ENCODE measurements at places on chromosomes 5 and 9.

- no peak for DNase-seq
Observed at GRCh38 chr9:87710443-87710842, 15.5 kb upstream of the CTSL start.

DNA sequence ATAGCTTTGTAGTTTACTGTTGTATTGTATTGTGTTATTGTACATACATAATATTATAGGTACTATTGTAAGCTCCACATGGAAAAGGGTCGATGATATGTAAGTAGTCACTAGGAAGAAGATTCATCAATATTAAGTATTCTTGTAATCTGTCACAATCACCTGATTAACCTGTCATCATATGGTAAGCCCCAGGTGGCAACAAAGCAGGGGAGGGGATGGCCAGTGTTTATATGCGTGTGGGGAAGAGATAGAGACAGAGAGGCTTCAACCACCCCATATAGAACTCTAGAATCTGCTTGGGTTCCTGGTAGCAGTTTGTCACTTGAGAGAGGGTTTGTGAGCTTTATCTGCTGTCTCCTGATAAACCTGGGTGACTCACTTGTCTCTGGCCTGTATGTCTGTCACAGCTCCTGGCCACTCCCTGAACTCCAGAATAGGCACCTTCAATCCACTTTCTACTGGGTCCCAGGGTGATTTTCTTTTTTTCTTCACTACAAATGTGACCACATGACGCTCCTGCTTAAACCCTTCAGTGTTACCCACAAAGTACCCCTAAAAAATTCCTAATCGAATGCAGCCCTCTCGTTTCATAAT is 48.9 kb upstream of the CPEB4 start:
- no peak for DNase-seq

GRCh38 chr9:69816735-69817134 is 3.9 kb upstream of the CFAP95 start:
- DNase-seq = no peak

- DNase-seq = no peak
Observed at GRCh38 chr9:87816036-87816435, 66.6 kb upstream of the SPATA31E1 start.

GRCh38 chr9:69433968-69434367 is 109.0 kb downstream of the ENTREP1 start:
- no peak for DNase-seq

DNA sequence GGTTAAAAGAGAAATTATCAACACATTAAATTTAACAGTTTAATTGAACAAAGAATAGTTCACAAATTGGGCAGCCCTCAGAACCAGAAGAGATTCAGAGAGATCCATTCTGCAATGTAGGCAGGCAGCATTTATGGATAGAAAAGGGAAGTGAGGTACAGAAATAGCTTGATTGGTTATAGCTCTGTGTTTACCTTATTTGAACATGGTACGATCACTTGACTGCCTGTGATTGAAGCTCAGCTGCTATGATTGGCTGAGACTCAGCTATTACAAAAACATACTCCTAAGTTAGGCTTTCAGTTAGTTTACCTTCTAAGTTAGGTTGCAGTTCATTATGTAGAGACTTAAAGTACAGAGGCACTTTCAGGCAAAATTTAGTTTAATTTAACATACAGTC is 7.3 kb downstream of the CNTRL start:
- no peak for DNase-seq

DNA sequence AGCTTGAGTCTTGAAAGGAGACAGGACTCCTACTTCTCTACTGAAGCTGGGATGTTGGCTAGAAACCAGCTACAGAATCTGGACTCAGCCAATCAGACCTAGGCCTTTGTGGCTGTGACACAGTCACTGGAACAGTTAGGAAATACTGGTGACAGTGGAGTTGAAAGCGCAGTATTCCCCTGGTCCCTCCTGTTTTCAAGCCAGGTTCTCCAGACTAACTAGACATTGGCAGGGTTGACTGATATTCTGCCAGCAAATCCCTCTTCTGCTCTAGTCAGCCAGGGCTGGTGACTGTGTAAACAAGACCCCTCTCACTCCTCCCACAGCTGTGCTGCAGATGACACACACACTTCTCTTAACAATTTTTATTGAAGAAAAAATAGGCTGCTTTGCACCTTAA is 8.7 kb downstream of the SHROOM1 start:
- no peak for DNase-seq

GRCh38 chr5:73654171-73654811 is 28.3 kb downstream of the ARHGEF28 start:
- no peak for DNase-seq

GRCh38 chr5:65815161-65815560 is 93.2 kb downstream of the NLN start:
- DNase-seq = no peak

GRCh38 chr9:69945671-69946141 is 97.9 kb upstream of the MAMDC2 start:
- DNase-seq = no peak

DNA sequence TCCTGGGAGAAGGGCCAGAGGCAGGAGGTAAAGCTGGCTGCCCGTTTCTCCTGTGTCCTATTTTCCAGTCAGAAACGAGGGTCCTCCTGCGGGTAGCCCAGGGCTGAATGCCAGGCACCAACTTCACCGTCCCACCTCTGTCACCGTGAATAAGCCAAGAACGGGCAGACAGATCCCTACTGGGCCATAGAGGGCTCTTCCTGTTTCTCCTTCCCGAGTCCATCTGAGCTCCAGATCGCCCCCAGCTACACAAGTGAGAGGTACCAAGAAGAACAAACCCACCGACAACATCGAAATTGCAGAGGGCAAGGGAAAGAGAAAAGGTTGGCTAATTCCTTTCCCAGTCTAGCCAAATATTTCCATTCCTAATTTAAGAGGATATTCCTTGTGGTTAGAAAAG is 93.7 kb downstream of the SPOCK1 start:
- no peak for DNase-seq

- no peak for DNase-seq
Observed at GRCh38 chr9:5629312-5630080, 589 bp downstream of the RIC1 start.

GRCh38 chr5:67976891-67977601 is 238.5 kb upstream of the PIK3R1 start:
- no peak for DNase-seq

- no peak for DNase-seq
Observed at GRCh38 chr9:131046093-131046380, 37.1 kb downstream of the LAMC3 start.

DNA sequence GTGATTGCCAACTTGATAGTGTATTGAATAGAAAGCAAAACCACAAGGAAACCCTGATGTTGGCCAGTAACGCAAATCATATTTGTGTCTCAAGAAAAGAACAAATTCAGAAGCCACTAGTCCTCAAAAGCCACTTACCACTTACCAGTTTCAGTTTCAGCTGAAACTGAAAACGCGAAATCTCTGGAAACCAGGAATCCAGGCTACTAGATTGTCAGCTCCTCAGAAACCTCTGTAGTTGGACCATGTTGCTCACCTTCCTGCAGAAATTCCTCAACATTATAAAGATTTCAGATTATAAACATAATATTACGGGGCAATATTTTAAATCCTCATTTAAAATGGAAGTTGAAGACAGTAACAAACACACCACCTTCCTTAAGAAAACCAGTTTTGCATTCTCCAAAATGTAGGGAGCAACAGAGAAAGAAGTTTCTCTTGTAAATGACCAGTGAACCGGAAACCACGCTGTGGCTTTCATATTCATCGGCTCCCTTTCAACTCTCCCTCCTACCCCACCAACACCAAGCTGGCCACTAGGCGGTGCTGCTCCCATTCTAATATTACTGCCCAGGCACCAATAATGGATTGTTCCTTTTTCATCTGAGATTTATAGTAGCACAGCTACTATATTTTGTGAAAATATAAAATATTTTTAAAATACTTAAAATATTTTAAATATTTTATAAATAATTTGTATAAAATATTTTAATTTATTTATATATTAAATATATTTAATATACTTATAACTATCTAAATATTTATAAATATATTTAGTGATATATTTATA is 8.7 kb upstream of the TMED7 start:
- peak; percentile 31 for DNase-seq

Data from NCI-H187 treated with DMSO at 0.1 percent for 48 hours (cell line).